ENCODE measurements at places on chromosomes 2 and 18. TPM values are rescaled to one million over a fixed set of nuclear protein-coding genes. Genes with fewer than 3 reads are reported as not detected.

DNA sequence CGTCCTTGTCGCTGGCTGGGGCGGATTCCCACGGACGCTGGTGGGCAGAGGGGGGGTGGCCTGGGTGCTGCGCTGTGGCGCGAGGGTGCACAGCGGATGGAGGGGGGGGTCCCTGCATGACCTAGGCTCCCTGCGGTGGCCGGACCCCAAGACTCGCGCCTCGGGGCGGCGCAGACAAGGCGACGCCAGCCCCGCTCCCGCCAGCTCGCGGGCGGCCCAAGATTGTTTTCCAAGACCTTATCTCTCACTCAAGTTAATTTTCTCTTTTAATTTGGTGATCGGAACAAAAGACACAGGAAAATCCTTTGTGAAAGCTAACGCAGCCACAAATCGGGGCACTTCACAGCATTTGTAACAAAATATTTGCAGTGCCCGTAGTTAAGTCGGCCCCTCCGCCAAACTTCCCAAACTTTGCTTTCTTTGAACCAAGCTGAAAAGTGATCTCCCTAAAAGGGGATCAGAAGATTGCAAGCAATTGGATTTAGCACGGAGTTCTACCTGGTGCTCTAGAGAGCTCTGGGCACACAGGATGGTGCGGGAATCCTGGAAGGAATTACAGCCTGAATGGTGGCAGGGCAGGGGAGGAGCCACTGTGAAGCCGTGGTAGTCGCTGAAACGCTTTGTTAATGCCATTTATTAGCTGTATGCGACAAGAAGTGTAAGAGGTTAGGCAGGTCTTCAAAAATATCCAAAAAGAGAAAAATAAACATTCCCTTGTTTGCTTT is 4.8 kb upstream of the ID2 start:
- H3K36me3 ChIP-seq: no peaks in the 10 kb centered on the region
- no peak for DNase-seq
- H3K27me3 ChIP-seq: peaks cover 16% of the 10 kb centered on the region
- no peak overlapping the region for H3K27ac ChIP-seq
- peak overlapping the region; percentile 74 for H3K4me3 ChIP-seq

DNA sequence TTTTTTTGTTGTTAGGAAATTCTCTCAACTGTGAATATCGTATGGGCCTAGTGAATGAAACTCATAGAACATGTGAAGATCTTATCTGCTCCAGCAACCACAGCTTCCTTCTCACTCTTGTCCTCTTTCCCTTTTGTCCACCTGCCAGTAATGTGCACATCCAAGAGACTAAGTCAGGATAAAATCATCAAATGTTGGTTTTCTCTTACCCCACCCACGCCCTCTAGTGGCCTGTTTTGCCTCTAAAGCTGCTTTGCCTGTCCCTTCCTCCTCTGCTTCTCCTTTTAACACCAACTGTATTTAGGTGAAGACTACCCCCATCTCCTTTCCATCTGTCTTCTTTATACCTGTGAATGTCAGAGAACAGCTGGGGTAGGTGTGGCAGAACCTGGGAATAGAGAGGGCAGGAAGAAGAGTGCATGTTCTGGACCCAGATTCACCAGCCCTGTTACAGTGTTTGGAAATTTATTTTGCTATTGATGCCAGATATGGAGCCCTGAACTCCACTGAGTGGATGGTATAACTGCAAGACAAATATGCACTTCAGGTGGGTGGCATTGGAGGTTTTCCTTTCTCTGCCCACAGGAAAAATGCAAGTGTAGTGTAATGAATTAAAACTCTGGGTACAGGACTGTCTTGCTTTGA is 8.4 kb upstream of the MGAT5 start:
- H3K36me3 ChIP-seq: no peaks in the 10 kb centered on the region
- H3K4me3 ChIP-seq: no peak overlapping the region
- no peaks in the 10 kb centered on the region for H3K27me3 ChIP-seq
- no peak overlapping the region for H3K27ac ChIP-seq
- peak; percentile 70 for DNase-seq

DNA sequence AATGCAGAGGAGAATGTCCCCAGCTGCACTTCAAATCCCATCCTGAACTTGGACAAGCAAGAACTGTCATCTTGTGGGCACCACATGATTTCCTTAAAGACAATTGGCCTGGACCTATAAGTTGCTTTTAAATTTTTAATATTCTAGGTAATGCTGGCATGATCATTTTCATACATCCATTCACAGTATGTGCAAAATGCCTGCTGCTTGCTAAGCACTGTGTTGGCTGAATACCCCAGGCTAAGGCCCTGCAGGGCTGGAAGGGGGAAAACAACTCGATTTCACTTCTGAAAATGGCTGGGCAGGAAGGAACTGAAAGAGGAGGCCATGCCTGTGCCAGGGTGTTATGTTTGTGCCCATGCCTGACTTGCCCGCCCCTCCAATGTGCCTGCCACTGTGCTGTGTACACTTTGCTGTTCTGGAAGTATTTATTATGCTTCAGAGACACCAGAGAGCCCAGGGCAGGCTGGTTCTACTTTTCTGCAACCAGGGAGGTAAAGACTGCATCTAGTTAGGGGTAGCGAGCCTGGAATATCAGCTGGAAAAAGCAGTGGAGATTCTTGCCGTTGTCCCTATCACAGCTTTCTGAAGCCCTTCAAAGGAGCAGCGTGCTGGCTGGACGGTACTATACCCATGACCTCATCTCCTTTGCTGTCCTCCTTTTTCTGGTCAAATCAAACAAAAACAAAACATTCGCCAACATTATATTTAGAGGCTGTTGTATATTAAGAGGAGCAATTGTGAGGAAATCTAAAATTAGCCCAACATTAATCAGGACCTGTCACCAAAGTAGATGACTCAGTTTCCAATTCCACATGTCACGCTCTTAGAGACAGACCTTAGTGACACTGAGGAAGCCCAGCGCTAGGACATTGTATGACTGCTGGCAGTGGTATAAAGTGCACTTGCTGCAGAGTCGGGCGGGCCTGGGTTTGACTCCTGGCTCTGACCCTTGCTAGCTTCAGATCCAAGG is 158.1 kb downstream of the DDX1 start:
- H3K36me3 ChIP-seq: no peaks in the 10 kb centered on the region
- no peak overlapping the region for H3K4me3 ChIP-seq
- peaks cover 39% of the 10 kb centered on the region for H3K27me3 ChIP-seq
- no peaks in the 10 kb centered on the region for H3K4me1 ChIP-seq
- no peak overlapping the region for H3K27ac ChIP-seq

DNA sequence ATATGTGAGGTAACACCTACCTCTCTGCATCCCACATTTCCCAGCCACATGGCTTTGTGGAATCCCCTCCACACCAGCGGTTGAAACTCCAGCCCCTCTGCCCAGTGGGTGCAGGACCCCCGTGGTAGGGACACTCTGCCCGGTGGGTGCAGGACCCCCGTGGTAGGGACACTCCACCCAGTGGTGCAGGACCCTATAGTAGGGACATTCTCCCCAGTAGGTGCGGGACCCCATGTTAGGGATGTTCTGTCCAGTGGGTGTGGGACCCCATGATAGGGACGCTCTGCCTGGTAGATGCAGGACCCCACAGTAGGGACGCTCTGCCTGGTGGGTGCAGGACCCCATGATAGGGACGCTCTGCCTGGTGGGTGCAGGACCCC is 11.5 kb downstream of the COPS9 start:
- no peak for DNase-seq
- H3K27me3 ChIP-seq: peaks cover 24% of the 10 kb centered on the region
- H3K4me1 ChIP-seq: no peaks in the 10 kb centered on the region

DNA sequence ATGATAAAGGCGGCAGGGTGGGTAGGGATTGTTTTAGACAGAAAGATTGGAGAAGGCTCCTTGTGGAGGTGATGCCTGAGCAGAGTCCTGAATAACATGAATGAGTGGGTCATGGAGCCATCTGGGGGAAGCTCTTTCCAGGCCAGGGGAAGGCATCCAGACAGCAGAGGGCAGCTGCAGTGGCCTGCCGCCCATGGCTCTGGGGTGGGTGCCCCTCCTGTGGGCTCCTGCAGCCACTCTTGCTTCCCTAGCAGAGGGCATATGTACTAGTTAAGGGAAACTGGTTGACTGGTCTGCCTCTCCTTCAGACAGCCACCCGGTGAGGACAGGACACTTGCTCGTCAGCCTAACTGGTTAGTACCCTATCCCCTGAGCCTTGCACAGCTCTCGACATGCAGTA is 46.5 kb upstream of the SLC1A4 start:
- no peak overlapping the region for H3K27ac ChIP-seq
- no peak overlapping the region for H3K4me3 ChIP-seq
- DNase-seq: peak; percentile 30
- peaks cover 15% of the 10 kb centered on the region for H3K27me3 ChIP-seq
- peaks cover 18% of the 10 kb centered on the region for H3K4me1 ChIP-seq

GRCh38 chr2:102771114-102771513 is 9.3 kb downstream of the TMEM182 start:
- no peak overlapping the region for H3K4me3 ChIP-seq
- no peak overlapping the region for H3K27ac ChIP-seq
- no peaks in the 10 kb centered on the region for H3K4me1 ChIP-seq
- peaks cover 6% of the 10 kb centered on the region for H3K36me3 ChIP-seq

DNA sequence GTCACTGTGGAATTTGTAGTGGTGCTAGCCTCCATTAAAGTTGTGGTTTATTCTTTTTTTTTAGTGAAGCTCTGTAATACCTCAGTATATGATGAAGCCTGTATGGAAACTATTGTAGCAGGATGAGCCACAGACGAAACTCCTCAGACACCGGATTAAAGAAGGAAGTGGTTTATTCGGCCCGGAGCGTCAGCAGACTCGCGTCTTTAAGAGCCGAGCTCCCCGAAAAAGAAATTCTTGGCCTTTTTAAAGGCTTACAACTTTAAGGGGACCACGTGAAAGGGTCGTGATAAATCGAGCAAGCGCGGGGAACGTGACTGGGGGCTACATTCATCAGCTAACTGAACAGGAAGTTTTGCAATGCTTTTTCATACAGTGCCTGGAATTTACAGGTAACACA is 8.1 kb upstream of the CCL20 start:
- H3K27ac ChIP-seq: peak overlapping the region; percentile 63
- H3K27me3 ChIP-seq: no peaks in the 10 kb centered on the region
- no peak overlapping the region for H3K4me3 ChIP-seq
- peaks cover 3% of the 10 kb centered on the region for H3K36me3 ChIP-seq
- H3K4me1 ChIP-seq: peaks cover 5% of the 10 kb centered on the region
- peak; percentile 6 for DNase-seq

GRCh38 chr2:160335441-160335840 is 135.4 kb upstream of the ITGB6 start:
- no peak for DNase-seq
- H3K4me3 ChIP-seq: no peak overlapping the region
- H3K4me1 ChIP-seq: peaks cover 46% of the 10 kb centered on the region
- peaks cover 5% of the 10 kb centered on the region for H3K36me3 ChIP-seq
- no peaks in the 10 kb centered on the region for H3K27me3 ChIP-seq

GRCh38 chr2:179876266-179876665 is 14.9 kb upstream of the ZNF385B start:
- no peak for DNase-seq
- H3K27me3 ChIP-seq: peaks cover 9% of the 10 kb centered on the region
- no peak overlapping the region for H3K27ac ChIP-seq
- no peak overlapping the region for H3K4me3 ChIP-seq
- no peaks in the 10 kb centered on the region for H3K36me3 ChIP-seq
- H3K4me1 ChIP-seq: no peaks in the 10 kb centered on the region

DNA sequence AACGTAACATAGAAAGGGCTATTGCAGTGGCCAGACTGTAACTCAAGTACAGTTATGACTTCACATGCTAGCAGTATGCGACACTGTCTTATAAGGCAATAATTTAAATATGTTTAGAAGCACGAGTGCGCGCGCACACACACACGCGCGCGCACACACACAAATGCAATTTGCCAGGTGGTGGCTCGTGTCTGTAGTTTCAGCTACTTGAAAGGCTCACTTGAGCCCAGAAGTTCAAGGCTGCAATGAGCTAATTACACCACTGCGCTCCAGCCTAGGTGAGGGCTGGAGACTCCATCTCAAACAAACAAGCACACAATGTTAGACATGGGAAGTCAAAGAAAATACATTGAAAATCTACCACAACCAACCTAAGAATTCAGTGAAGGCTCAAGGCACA is 103.7 kb downstream of the USP34 start:
- H3K36me3 ChIP-seq: peaks cover 59% of the 10 kb centered on the region
- no peak overlapping the region for H3K4me3 ChIP-seq
- no peaks in the 10 kb centered on the region for H3K4me1 ChIP-seq
- no peaks in the 10 kb centered on the region for H3K27me3 ChIP-seq

- no peaks in the 10 kb centered on the region for H3K27me3 ChIP-seq
- DNase-seq: peak; percentile 80
- H3K4me1 ChIP-seq: peaks cover 10% of the 10 kb centered on the region
- H3K4me3 ChIP-seq: no peak overlapping the region
- no peaks in the 10 kb centered on the region for H3K36me3 ChIP-seq
These were observed 36.6 kb upstream of the STAT1 start for GRCh38 chr2:191050640-191050987.

- H3K4me1 ChIP-seq: peaks cover 7% of the 10 kb centered on the region
- H3K36me3 ChIP-seq: peaks cover 12% of the 10 kb centered on the region
- no peak overlapping the region for H3K4me3 ChIP-seq
- no peak overlapping the region for H3K27ac ChIP-seq
- H3K27me3 ChIP-seq: no peaks in the 10 kb centered on the region
- DNase-seq: no peak
These were observed 96.7 kb upstream of the RIOK3 start for GRCh38 chr18:23356424-23356823.

- peaks cover 88% of the 10 kb centered on the region for H3K36me3 ChIP-seq
- H3K27me3 ChIP-seq: no peaks in the 10 kb centered on the region
- no peak overlapping the region for H3K4me3 ChIP-seq
- no peak overlapping the region for H3K27ac ChIP-seq
These were observed 39.0 kb downstream of the NOL10 start for GRCh38 chr2:10650761-10651160.

DNA sequence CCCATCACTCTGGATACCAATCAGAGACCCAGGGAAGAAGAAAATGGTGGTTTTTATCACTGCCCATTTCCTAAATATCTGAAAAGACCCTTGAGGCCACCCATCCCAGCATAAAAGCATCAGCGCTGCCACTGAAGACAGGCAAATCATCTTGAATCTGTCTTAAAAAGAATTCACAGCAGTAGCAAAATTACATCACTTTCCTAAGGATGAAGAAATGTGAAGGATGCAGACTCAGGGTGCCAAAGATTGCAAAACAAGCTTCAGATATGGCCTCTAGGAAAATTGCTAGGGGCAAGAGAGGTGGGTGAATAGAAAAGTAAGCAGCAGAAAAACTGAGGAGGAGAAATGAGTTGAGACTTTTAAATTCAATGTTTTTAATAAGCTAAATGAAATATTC is 70.0 kb downstream of the SLC25A12 start:
- no peak overlapping the region for H3K4me3 ChIP-seq
- no peak overlapping the region for H3K27ac ChIP-seq
- peak; percentile 59 for DNase-seq

DNA sequence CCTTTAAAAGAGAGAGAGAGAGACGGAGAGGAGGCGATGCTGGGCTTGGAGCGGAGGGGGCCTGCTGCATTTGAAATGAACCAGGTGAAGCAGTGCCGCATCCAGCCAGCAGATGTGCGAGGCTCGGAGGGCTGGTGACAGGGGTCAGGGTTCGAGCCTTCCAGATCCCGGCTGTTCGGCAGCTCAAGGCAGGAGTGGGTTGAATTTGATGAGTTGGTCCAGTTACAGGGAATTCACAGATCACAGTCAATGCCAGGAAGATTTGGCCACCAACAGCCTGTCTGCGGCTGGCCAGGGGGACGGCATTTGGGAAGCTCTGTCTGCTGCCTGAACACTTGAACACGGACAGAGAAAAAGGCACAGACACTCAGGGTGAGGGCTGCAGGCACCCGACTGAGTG is 48.6 kb downstream of the PTGR3 start:
- no peak overlapping the region for H3K27ac ChIP-seq
- H3K4me3 ChIP-seq: no peak overlapping the region
- peaks cover 21% of the 10 kb centered on the region for H3K27me3 ChIP-seq
- H3K36me3 ChIP-seq: no peaks in the 10 kb centered on the region
- no peak for DNase-seq

Gene BCL11A
- 4.3 TPM for total RNA-seq

Gene C2orf80
- not detected for total RNA-seq

Gene KCNS3
- 0.84 TPM for total RNA-seq

Gene NT5DC4
- total RNA-seq: not detected

Gene OTX1
- 1.4 TPM for total RNA-seq

Gene LDLRAD4
- not detected for total RNA-seq

Gene PDE1A
- 0.15 TPM for total RNA-seq

Measured in MCF 10A (cell line).